Urothelium cell line (cell line): ENCODE measurements at places on chromosomes 16 and 17.

DNA sequence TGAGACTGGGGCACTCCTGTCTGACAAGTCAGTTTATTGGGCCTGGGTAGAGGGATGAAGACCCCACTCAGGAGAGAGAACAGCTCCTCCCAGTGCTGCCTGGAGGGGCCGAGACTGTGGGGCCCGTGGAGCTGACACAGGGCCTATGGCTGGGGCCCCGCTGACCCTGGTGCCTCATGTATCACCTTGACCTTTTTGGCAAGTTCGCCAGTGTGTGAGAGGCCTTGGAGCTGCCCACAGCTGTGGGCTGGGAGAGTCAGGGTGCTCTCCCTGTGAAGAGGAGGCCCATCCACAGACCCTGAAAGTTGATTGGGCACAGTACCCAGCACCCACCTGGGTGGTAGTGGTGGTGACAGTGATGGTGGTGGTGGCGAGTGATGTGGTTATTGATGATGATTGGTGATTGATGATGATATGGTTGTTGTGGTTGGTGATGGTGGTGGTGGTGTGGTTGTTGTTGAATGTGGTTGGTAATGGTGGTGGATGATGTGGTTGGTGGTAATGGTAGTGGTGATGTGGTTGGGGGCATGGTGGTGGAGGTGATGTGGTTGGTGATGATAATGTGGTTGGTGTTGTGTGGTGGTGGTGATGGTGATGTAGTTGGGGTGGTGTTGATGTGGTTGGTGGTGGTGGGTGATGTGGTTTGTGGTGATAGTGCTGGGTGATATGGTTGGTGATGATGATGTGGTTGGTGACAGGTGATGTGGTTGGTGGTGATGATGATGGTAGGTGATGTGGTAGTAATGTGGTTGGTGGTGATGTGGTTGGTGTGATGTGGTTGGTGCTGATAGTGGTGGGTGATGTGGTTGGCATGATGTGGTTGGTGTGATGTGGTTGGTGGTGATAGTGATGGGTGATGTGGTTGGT, 29.1 kb downstream of the BAHCC1 start:
- no peak for DNase-seq

- DNase-seq = no peak
These were observed 27.8 kb upstream of the HEATR6 start for GRCh38 chr17:60106340-60107059.

- no peak for DNase-seq
These were observed 72.3 kb downstream of the SEC14L1 start for GRCh38 chr17:77212833-77213777.

- DNase-seq = no peak
These were observed 11.1 kb upstream of the FUS start for GRCh38 chr16:31168848-31169247.

GRCh38 chr16:86883583-86884389, 305.4 kb downstream of the FOXL1 start:
- no peak for DNase-seq

GRCh38 chr16:30649725-30650368, 913 bp upstream of the PRR14 start:
- no peak for DNase-seq

- no peak for DNase-seq
These were observed 202.8 kb upstream of the WSB1 start for GRCh38 chr17:27091043-27091497.

- no peak for DNase-seq
These were observed 220.6 kb downstream of the NTN1 start for GRCh38 chr17:9241774-9242496.

DNA sequence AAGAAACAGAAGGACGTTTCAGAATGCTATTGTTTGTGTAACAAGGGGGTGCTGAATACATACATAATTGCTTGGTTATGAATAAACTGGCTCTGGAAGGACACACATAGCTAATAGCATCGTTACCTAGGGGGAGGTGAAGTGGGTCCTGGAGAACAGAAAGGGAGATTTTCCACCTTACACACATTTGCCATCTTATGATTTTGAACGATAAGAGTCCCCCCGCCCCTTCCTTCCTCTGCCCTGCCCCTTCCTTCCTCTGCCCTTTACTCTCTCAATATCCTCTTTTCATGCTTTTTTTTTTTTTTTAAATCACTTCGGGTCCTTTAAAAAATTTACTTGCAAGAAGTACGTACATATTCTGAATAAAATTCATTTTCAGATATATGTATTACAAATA, 902 bp upstream of the DHRS7B start:
- DNase-seq = no peak

- no peak for DNase-seq
These were observed 89.0 kb downstream of the SYCE1L start for GRCh38 chr16:77288222-77288621.

DNA sequence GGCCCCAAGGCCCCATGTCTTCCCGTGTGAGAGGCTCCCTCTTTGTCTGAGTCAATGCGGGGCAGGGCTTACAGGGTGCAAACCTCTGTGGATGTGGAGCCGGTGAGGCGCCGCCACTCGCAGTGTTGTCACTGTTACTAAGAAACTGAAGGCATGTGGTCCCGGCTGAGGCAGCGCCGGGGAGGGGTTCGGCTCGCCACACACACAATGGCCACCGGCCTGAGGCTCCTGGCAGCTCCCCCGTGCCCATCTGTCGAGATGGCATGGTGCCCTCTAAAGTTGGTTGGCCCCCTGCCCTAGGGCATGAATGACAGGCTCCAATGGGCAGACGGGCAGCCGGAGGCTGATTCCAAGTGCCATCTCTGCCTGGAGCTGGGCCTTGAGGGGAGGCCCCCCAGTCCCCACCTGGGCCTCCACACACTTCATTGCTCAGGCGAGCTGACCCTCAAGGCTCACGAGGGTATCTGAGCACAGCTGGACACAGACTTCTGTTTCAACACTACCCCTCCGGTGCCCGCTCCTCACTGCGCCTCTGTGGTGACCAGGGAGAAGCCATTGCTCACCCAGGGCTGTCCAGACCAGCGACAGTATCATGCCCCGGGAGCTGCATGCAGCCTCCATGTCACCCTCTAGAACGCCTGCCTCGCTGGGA, 137.2 kb downstream of the C16orf78 start:
- DNase-seq = no peak

GRCh38 chr16:4501071-4501478, 24.9 kb downstream of the HMOX2 start:
- no peak for DNase-seq

DNA sequence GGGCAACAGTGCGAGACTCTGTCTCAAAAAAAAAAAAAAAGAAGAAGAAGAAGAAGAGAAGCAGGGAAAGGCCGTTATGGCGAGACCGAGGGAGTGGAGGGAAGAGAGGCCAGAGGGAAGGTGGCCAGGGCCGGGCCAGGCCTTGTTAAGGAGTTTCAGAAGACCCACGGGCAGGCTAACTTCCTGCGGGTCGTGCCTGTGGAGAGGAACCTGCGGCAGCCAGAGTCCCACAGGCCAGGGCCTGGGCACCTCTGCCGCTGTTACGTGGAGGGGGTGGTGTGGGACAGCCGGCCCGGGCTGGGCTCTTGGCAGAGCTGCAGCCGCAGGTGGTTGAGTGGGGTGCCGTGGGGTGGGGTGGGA, 5.4 kb downstream of the WDR81 start:
- DNase-seq = no peak

DNA sequence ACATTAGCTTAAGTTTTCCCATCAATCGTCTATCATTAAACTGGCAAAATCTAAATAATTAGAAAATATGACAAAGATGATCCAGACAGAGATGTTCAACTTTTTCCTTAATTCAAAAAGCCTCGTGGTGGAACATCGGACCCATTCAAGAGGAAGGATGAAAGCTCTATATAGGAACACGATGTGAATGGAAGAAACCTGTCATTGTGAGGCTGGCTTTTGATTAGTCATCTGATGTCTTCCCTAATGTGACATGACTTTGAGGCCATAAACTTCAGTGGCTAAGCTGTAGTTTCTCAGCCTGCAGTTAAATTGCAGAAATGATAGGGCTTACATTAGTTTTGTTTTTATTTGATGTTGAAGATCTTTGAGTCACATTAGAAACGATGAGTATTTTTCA, 1.0 kb downstream of the AMZ2 start:
- no peak for DNase-seq
